ENCODE measurements at places on chromosomes 2 and 18.

- DNase-seq: no peak
Observed at GRCh38 chr2:101737478-101738255, 40.2 kb downstream of the MAP4K4 start.

- DNase-seq: no peak
Observed at GRCh38 chr18:58288921-58289797, 245.1 kb downstream of the NEDD4L start.

GRCh38 chr2:3184167-3184566 lies 193.5 kb downstream of the EIPR1 start:
- no peak for DNase-seq

DNA sequence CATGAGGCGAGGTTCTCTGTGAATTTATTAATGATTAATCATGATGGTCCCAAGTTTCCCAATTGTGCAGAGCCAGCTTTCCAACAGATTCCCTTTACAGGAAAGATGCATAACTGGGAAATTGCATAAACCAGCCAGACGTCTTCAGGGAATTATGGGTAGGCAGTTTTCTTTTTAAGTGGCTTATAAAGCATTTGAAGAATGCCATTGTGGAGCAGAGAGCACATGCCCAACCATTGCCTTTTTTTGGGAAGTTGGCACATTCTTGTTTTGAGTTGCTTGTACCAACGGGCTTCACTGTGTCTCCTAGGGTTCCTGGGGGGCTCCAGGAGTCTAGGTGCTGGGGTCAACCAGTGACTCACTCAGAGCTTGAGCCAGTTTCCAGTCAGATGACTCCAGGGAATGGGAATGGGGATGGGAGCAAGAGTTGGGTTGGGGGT lies 231.7 kb upstream of the FOSL2 start:
- no peak for DNase-seq

GRCh38 chr2:67412424-67412823 lies 15.3 kb downstream of the ETAA1 start:
- DNase-seq: no peak

DNA sequence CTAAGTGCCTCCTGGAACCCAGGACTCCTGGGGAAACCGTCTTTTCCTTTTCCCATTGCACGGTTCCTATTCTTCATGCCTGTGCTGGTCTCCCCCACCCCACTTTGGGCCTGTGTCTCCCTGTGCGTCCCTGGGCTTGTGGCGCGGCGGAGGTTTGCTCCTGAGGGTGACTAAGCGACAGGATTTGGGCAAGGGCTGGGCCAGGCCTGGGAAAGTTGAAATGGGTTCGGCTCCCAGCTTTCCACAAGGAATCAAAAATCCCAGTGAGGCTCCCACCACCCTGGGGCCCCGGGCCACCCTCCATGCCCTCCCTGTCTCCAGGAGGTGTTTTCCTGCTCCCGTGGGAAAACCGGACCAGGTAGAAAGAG lies 197.6 kb downstream of the NDUFA10 start:
- no peak for DNase-seq

GRCh38 chr2:161017780-161018470 lies 142.3 kb upstream of the TANK start:
- DNase-seq: no peak

- DNase-seq: no peak
Observed at GRCh38 chr2:157302492-157303099, 23.0 kb downstream of the ERMN start.

GRCh38 chr2:79660557-79660956 lies 147.7 kb downstream of the CTNNA2 start:
- no peak for DNase-seq

GRCh38 chr2:10393640-10393982 lies 54.5 kb downstream of the ODC1 start:
- no peak for DNase-seq

DNA sequence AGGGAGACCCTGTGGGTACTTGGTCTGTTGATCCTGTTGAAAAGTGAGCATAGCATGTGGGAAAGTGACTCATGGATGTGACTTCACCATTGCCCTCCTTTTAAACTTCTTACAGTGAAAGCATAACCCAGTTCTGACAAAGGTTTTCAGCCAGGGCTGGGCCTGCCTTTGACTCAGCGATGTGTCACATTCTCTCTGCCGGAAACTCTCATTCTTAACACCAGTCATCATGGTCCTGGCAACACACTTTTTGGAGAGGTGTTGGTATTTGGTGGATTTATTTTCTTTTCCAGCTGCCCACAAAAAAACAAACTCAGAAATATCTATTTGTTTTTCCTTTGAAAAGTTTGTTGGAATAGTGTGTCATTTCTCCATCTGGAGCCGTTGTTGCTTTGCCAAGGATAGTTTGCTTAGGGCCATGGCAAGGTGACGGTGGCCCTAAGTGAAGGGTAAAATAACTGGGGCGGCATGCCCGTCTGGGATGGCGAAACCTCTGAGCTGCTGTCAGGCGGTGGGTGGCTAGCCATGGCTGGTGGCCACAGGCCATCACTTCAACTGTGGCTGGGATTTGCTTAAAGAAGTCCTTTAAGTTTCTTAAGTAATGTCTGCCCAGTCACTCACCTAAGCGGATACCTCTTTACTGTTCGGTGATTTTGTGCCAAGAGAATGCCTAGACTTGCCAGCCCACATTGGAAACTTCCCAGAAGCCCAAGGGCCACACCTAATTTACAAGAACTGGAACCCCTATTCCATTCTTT lies 123.3 kb downstream of the LTBP1 start:
- DNase-seq: no peak

DNA sequence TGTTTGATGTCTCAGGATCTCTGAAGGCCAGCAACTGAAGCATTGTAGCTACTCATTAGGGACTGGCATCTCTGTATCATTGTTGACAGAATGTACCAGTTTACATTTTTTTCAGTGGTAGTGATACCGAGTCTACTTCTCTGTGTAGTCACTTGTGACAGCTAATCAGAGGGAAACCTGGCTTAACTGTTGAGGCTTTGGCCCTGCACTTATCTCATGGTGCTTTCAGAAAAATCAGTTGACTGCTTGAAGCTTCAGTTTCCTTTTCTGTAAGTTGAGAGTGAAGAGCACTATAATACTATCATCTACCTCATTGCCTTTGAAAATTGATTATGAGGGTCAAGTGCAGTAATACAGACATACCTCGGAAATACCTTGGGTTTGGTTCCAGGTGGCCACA lies 90.0 kb downstream of the COMMD1 start:
- DNase-seq: no peak

DNA sequence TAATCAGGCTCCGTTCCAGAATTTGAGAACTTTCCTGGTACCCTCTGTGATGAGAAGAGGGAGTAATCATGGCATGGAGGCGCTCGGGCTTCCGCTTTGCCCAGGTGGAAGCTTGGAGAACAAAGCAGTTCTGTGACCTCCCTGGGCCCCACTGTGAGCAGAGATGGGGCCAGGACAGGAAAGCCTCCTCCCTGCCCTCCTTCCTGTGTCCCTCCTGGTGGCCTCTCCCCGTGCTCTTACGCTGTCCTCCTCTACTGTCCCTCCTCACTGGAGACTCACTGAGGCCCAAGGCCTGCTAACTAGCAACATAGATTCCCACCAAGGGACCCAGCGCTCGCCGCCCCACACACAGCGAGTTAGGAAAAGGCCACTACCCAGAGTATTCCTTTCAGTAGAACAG lies 119.8 kb downstream of the MAPK4 start:
- DNase-seq: no peak

DNA sequence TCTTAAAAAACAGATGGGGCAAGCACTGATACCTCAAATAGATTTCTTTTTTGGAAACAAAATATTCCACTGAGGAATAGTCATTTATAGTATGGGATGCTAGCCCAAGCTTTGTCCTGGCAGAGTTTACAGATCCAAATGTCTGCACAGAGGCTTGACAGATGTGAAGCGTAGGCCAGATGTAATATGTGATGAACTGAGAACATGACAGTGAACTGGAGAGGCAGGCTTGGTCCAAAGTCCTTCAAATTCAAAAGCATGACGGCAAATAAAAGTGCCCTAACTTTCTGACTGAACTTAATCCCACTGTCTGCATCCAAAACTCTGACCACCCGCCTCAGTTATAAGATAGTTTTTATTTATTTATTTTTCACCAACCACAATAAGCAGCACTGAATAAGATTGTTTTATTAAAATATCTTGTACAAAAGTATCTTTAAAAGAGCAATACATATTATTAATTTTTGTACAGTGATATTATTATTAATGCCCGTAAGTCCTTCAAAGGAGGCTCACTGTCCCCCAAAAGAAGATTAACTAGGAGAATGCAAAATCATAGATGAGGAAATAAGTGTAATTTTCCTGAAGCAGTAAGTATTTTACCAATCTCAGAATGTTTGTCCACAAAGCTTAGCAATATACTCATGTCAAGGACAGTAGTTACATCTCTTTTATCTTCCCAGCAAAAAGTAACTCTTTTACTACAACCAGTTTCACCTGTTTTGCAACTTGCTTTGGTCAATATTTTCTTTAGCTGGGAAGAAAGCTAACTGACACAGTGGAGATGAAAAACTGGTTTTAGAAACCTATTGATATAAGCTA lies 10.7 kb upstream of the SPOPL start:
- DNase-seq: no peak

- DNase-seq: no peak
Observed at GRCh38 chr18:68733707-68734106, 18.8 kb upstream of the TMX3 start.

GRCh38 chr2:143906850-143907249 lies 613.1 kb downstream of the ZEB2 start:
- DNase-seq: no peak
